Peyer's patch (tissue), 4 donors: ENCODE measurements at places on chromosomes 2 and 18. TPM values are rescaled to one million over a fixed set of nuclear protein-coding genes. Genes with fewer than 3 reads are reported as not detected.
A peak's percentile ranks its signal among the peaks of the same experiment; 100 is the strongest.

GRCh38 chr2:19474128-19474527, 115.7 kb upstream of the OSR1 start:
- DNase-seq: peak; percentile 35

DNA sequence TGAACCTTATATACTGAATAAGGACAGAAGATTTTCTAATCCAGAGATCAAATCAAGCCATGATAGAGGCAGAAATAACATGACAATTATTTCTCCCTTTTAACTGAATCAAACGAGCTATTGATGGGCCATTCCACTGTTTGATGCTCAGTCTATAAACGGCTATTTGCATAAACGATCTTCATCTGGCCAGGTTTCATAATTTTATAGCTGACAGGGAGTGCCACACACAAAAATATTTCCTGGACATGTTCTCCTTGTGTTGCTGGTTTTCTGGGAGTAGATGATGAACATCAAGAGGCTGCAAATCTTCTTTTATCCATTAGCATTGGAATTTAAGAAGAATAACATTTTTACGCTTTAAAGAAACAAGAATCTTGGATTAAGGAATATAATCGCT, 63.1 kb downstream of the ACVR1C start:
- DNase-seq: no peak

DNA sequence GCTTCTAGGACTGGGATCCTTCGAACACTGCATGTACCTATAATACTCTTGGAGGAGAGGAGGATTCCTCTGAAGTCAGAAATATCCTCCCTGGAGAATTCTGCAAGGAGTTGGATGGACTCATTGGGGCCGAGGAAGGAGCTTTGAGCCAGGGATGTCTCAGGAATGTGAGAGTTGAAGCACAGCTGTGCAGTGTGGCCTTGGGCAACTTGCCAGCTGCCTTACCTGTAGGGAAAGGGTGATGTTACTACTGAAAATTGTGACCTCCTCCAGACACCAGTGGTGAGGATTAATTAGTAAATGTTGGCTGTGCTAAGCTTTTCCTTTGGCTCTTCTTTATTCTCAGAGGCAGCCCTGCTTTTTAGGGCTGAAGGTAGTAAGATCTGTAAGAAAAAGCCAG, 41.4 kb downstream of the FMNL2 start:
- DNase-seq: no peak

DNA sequence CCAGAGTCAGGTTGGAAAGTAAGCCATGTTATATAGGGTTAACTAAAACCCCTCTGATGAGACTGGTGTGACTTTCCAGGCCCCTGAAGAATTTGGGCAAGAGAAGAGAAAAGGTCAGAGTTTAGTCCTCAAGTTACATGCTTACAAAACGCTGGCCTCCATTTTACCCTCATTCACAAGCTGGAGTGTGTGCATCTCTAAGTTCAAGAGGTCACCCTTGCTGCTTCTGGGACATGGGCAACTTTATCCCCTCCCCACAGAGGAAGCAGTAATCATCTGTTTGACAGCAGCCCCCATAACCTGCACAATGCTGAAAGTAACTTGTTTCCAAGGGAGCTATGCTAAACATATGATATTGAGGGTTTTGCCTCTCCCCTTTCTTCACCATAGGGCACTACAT, 85.2 kb upstream of the CCDC195 start:
- no peak for DNase-seq

DNA sequence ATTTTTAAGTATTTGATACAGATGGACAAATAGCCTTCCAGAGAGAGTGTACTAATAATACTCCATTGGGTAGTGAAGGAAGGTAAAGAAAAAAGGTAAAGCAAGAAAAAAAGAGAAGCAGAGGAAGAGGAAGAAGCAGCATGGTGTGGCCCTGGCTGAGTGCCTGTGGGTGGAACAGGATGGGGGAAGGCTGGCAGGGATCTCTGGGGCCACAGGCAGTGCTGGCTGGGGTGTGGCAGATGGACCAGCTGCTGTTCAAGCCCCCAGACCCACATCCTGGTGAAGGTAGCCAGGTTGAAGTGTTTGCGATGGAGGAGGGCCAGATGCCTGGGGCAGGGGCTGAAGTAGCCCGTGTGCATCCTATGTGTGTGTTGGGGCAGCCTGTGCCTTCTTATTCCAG, 79.0 kb downstream of the DYSF start:
- DNase-seq: no peak

GRCh38 chr2:135890835-135891234, 14.6 kb upstream of the MCM6 start:
- no peak for DNase-seq

- no peak for DNase-seq
Observed at GRCh38 chr2:5933669-5934068, 241.5 kb downstream of the SOX11 start.

Gene FSHR
- not detected for total RNA-seq

GRCh38 chr2:95074663-95075439, 46.8 kb downstream of the MRPS5 start:
- no peak for DNase-seq

Gene TNS1
- 23.1 TPM for total RNA-seq

DNA sequence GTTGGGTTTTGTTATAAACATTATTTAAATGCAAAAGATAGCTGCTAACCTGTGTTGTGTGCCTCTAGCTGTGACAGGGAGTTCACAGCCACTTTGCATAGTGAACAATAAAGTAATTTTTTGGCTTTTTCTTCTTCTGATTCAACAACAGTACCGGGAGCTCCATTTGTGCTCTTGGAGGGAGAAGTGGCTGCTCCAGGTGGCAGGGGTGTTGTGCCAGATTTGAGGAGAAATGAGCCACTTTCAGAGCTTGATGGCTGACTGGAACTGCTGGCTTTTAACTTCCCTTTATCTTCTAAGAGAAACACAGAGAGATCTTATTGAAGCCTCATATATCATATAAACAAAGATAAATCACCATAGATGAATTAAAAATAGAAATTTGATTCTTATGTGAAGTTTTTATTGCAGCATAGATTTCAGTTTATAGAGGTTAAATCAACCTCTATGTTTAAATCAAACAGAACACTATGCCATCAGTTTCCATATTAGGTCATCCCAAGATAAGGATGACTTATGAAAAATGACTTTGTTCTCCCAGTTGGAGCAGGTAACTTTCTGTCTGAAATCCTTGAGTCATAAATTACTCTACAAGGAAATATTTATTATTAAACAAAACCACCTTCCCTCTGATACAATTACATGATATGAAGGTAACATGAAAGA, 182.0 kb upstream of the SESTD1 start:
- no peak for DNase-seq

GRCh38 chr2:160747501-160748170, 254.0 kb upstream of the RBMS1 start:
- DNase-seq: no peak

GRCh38 chr18:80247393-80247841, at the start of gene PARD6G:
TSS of gene PARD6G (minus strand) at chr18:80247514. CDS start at chr18:80247348, 166 bp downstream.
- DNase-seq: peak; percentile 50

GRCh38 chr2:19810637-19811036, 91.1 kb downstream of the TTC32 start:
- DNase-seq: no peak

GRCh38 chr2:209422191-209422754, 1.6 kb upstream of the MAP2 start:
- DNase-seq: no peak

DNA sequence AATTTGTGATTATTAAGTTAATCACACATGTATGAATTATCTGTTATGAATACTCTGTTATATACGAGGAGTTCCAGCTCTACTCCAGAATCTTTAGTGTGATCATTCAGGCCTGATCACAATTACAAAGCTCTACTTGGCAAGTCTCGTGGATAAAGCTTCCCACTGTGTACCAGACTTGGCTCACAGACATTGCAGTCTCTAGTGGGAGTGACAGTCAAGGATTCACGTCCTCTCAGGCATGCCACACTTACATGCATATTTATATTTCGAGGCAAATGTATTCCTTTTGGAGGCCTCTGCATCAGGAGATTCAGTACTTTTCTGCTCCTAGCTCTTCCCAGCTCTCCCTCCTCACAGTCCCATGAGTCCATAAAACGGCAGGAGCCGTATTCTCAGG, 403.4 kb upstream of the CDH7 start:
- DNase-seq: no peak

Gene PRSS56
- total RNA-seq: not detected

DNA sequence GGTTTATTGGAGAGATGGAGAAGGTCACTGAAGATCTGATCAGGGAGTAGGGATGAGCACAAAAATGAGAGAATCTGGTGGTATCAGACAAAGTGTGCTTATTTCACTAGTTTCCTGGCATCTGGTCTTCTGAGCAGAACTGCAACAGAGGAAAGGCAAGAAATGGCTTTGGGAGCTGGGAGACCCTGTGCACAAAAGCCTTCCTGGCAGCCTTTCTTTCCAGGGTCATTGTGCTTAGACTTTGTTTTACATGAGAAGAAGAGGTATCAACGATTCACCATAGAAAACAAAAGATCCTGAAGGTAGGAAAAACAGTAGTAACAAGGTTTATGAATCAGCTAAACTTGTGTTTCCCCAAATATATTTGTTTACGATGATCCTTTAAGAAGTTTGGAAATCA, 162.9 kb downstream of the CNTNAP5 start:
- DNase-seq: no peak
